CD4-positive, alpha-beta T cell treated with Interleukin-6 for 4 hours (primary cell): ENCODE measurements at places on chromosomes 4 and X.
A peak's percentile ranks its signal among the peaks of the same experiment; 100 is the strongest.

DNA sequence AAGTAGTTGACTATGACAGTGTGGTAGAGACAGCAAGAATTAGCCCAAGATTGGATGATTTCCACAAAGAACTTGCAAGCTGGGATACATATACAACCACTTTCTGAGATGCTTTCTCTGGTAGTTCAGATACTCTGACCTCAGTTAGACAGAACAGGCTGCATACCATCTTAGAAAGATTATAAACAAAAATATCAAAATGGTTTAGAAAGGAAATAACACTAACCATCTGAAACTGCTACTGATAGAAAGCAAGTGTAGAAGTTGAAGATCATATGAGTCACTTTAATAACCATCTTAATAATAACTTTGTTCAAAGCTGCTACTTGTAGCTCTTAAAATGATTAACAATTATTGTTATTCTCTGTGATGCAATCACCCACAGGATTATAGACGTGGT lies 255.4 kb upstream of the TTC29 start:
- DNase-seq, result no peak

DNA sequence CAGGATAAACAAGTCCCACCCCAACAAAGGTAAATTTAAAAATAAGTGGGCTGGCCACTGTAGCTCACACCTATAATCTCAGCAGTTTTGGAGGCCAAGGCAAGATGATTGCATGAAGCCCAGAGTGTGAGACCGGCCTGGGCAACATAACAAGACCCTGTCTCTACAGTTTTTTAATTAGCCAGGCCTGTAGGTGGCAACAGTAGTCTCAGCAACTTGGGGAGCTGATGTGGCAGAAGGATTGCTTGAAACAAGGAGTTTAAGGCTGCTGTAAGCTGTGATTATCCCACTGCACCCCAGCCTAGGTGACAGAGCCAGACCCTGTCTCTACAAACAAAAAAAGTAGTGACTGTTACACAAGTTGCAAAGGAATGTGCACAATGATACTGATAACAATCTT lies 74.6 kb upstream of the FAAH2 start:
- DNase-seq, result no peak

GRCh38 chr4:147941373-147941772 lies 209.5 kb downstream of the ARHGAP10 start:
- no peak for DNase-seq

- no peak for DNase-seq
Measured at GRCh38 chrX:72295745-72296144, 10.0 kb downstream of the CITED1 start.

GRCh38 chr4:42789041-42789567 lies 103.4 kb upstream of the GRXCR1 start:
- no peak for DNase-seq

GRCh38 chrX:9921407-9921806 lies 45.8 kb upstream of the CLDN34 start:
- DNase-seq, result no peak

- no peak for DNase-seq
Measured at GRCh38 chr4:89716893-89717292, 120.1 kb downstream of the SNCA start.

- no peak for DNase-seq
Measured at GRCh38 chr4:180828455-180829018, 1414.7 kb upstream of the TENM3 start.

DNA sequence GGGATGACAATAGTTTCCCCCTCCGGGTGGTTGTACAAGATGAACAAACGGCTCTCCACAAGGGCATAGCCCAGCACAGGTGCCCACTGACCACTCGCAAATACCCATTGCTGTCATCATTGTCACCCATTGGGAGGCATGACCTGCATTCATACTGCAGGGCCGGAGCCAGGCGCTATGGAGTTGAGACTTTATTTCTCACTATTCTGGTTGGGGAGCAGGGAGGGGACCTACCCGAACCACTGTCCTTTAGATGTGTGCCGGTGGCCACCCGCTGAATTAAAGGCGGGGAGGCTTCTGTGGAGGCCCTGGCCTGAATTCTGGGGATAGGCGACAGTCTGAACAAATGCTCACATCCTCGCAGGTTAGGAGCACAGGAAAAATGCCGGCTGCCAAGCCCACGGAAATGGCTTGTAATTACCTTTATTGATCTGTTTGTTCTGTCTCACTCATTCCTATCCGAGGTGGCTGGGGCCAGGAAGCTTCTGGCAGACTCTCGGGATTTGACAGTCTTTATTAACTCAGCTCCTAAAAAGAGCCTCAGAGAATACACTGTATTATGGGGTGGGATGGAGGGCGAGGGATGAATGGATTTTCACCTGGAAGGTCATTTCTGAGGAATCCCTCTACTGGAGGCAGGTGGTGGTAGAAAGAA lies 125.1 kb upstream of the PSAPL1 start:
- no peak for DNase-seq

- DNase-seq, result no peak
Measured at GRCh38 chr4:13246107-13246506, 238.0 kb downstream of the RAB28 start.

- DNase-seq, result no peak
Measured at GRCh38 chr4:101348367-101348827, 1.1 kb upstream of the PPP3CA start.

DNA sequence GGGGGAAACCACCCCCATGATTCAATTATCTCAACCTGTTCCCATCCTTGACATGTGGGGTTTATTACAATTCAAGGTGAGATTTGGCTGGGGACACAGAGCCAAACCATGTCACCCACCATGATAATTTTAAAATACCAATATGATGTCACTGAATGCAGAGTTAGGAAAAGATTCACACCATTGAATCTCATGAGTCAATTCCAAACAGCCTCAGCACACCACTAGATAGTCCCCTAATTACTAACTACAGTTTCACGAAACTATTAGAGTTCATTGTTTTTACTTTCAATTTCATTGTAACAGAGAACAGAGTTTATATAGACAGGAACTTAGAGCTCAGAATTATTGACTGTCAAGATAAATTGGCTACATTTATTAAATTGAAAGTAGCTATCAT lies 410.2 kb downstream of the FAM47A start:
- DNase-seq, result no peak

GRCh38 chr4:182925298-182925757 lies 8.1 kb upstream of the DCTD start:
- peak; percentile 77 for DNase-seq

GRCh38 chrX:12693754-12694153 lies 97.5 kb upstream of the PRPS2 start:
- DNase-seq, result no peak

DNA sequence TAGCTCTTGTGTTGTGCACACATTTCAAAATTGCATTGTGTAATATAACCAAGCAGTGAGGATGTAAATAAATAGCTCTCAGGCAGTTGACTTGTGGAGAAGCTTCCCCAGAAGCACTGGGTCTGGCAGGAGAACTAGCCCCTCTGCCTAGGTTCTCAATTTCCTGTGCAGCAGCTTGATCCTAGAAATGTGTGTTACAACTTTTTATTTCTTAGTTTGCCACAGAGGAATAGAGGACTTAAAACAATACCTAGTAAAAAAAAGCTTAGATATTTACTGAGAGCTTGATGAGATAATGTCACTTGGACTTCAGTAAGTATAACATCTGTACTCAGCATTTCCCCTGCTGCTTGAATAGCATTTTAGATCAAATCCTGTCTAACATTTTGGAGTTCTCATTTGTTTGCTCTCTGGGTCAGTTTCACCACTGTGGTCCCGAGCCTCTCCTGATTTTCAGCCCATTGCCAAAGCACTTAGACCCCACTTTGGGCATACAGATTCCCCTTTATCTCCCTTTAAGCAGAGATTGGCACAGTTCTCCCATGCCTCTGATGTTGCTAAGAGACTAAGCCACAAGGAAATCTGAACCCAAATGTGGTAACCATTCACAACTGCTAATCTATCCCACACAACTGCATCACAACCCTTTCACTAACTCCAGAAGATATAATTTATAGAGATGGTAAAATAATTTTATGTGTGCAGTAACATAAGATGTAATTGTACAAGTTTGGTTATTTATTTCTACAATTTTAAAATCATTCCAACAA lies 98.2 kb upstream of the NRK start:
- no peak for DNase-seq

DNA sequence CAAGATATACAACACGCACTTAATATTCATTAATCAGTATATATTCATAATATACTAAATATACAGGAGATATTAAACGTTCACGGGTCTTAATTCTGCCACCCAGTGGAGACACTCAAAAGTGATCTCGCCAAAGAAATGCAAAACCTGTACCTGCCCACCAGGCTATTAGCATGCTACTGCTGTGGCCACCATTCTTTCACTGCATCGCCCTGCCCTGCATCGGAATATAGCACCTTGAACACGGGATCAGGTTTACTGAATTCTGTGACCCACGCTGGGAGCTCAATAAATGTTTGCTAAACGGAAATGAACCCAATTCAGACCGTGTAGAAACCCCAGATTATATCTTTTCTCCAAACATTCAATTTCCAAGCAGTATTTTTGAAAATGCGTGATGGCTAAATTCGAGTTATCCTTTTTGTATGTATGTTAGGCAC lies 840 bp upstream of the CLCN3 start:
- peak; percentile 57 for DNase-seq

DNA sequence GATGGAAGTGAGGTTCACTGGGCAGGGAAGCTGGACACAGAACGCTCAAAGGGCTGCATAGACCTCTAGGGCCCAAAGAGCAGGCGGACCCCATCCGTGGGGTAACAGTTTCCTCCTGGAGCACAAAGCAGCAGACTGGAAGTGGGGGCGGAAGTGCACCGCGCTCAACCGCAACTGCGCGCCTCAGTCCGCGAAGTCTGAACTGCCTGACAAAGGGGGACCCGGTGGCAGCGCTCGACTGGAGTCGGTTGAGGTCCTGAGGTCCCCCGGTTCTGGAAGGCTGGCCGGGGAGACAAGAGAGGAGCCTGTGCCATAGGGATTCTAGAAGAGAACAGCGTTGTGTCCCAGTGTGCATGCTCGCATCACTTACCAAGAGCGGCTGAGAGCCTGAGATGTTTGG lies 58.5 kb downstream of the ALPK1 start:
- no peak for DNase-seq

DNA sequence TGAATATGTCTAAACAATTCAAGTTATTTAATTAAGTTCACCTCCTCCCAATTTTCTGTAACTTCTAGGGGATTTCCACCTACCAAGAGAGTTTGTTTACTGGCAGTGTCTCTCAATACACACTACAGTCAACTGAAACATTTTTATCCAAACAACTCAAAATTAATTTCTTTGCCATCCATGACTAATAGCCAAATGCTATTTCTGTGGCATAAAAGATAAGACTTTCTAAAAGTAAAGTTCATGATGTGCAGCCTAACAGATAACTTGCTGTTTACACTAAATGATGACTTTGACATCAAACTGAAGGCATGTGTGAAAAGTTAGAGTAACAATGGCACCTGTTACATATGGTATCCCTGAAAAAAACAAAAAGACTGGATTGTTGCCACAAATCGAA lies 7.3 kb downstream of the TAB3 start:
- no peak for DNase-seq

- DNase-seq, result no peak
Measured at GRCh38 chr4:58061967-58062366, 951.8 kb upstream of the IGFBP7 start.

GRCh38 chr4:149160370-149160769 lies 655.3 kb downstream of the IQCM start:
- no peak for DNase-seq

- DNase-seq, result no peak
Measured at GRCh38 chr4:13537011-13537831, 7.1 kb downstream of the NKX3-2 start.

DNA sequence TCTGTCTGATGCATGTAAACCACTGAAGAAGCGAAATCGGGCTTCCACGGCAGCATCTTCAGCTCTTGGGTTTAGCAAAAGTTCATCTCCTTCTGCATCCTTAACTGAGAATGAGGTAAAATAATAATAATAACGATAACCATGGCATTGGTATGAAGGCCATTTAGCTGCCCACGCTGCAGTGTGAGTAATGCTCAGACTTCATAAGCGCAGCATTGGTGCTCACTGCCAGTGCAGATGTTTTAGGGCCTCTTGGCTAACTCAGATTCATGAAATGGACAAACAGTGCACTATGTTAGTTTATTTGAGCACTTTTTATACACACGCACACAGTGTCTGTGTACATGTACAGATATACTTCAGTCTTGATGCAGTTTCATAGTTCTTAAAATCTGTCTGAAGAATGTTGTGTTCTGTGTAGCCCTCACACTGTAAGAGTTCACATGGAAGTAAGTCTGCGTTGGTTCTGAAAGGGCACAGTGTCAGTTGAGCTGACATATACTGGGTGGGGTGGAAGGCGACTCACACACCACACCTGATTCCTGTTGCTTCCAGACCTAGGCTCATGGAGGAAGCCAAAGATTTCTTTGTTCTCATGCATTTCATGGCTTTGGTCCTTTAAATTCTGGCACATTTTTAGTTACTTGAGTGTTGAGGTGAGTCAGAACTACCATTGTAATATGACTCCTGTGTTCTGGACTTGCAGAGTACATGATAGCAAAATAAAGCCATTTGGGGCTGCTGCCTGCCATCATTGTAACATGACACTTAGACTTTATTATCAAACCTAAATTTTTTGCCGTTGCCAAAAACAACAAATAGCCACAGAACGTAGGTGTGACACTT lies 68.7 kb downstream of the NSD2 start:
- no peak for DNase-seq

GRCh38 chr4:5969336-5969735 lies 48.9 kb downstream of the C4orf50 start:
- DNase-seq, result no peak

DNA sequence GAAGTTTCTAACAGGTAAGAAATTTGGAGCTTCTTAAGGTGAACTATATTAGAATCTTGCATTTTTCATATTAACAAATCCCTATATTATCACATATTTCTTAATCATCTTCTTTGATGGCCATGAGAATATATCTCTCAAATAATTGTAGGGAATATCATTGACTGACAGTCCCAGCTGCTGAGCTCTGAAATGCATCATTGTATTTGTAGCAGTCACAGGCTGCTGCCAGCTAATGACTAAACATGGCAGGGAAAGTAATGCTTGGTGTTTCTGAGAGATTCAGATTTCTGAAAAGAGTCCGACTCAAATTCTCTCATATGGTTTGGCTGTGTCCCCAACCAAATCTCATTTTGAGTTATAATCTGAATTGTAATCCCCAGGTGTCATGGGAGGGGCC lies 171.9 kb downstream of the TRAM1L1 start:
- no peak for DNase-seq

GRCh38 chr4:3483471-3483921 lies 20.4 kb downstream of the DOK7 start:
- no peak for DNase-seq

GRCh38 chr4:34432706-34433105 lies 1811.6 kb downstream of the ARAP2 start:
- DNase-seq, result no peak
